ENCODE measurements at places on chromosomes 2 and 18.

GRCh38 chr2:169964740-169965139 is 137.5 kb downstream of the UBR3 start:
- no peak for DNase-seq

DNA sequence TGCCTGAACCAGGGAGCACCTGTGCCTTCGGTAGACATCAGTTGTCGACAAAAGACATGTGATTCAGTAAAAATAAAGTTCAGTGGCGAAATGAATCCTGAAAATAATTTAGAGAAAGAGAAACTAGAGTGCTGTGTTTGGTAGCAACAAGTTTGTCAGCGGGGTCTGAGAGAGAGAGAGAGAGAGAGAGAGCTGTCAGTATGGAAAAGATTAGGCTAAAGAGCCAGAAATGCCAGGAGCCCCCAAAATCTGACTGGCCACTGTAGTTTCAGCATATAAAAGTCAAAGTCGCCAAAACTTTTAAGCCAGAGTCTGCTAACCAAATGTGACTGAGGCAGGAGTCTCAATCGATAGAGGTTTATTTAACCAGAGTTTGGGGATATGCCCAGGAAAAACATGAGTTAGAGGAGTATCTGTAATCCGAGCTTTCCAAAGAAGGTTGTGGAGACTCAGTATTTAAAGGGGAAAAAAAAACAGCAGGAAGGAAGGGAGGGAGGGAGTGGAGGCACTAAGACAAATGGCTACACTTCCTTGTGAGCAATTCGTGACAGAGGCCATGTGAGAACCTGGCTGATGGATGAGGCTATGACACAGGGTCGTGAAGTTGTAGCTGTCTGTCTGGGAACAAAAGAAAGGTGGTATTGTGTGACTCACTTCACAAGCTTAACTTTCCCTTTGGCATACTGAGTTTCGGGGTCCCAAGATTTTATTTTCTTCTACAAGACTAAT is 20.5 kb upstream of the GNAL start:
- DNase-seq, result no peak

GRCh38 chr18:61946449-61946848 is 53.6 kb upstream of the RNF152 start:
- DNase-seq, result no peak

- no peak for DNase-seq
Observed at GRCh38 chr2:150911766-150912280, 349.8 kb downstream of the RBM43 start.

- no peak for DNase-seq
Observed at GRCh38 chr18:26654616-26655524, 106.5 kb upstream of the KCTD1 start.

DNA sequence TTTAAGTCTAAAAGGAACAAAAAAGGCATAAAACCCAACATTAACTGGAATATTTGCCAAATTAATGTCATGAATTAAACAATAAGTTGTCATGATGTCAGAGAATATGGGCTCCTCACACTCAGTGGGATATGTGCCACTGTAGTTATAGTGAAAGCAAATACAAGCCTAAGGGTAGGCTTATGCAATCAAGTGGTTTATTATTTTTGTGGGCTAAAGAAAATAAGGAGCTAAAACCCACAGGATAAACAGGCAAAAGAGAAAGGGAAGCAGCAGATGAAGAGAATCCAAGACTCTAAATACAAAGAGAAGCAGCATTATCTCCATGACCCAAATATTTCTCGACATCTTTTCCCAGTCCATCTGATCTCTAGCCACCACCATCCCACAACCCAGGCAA is 17.5 kb downstream of the YWHAQ start:
- peak; percentile 26 for DNase-seq

DNA sequence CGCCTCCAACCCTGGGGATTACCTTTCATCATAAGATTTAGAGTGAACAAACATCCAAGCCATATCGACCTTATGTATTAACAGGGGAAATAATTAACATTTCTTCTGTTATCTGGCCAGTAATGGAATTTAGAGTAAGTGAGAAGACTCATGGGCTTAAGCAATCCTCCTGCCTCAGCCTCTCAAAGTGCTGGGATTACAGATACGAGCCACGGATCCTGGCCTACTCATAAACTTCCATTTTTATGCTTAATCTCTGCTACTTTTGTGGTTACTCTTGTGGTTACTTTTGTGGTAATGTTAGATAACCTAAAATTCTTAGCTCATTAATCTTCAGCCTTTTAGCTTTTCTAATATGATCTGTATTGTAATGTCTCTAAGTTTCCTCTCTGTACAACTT is 159.3 kb upstream of the SLC8A1 start:
- no peak for DNase-seq

DNA sequence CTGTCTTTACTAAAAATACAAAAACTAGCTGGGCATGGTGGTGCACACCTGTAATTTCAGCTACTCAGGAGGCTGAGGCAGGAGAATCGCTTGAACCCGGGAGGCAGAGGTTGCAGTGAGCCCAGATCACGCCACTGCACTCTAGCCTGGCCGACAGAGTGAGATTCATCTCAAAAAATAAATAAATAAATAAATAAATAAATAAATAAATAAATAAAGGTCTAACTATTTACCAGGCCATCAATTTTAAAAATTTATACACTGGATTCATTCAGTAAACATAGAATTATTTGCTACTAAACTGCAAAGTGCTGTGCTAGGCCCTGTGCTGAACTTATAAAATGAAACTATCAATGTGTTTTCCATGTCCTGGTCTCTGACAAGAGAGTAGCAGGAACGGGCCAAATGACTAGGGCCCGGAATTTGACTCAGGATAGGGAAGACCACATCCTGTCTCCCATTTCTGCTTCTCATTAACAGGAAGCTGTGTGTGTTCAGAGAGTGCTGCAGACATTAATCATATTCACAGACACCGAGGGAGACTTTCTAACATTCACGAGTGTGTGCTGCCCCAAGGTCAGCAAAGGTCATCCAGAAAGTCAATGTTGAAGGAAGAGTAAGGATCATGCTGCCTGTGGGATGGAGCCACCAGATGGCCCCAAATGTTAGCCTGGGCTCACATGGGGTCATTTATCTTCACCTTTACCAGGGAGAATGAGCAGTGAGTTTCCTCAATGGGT is 95.8 kb downstream of the SPP2 start:
- no peak for DNase-seq

DNA sequence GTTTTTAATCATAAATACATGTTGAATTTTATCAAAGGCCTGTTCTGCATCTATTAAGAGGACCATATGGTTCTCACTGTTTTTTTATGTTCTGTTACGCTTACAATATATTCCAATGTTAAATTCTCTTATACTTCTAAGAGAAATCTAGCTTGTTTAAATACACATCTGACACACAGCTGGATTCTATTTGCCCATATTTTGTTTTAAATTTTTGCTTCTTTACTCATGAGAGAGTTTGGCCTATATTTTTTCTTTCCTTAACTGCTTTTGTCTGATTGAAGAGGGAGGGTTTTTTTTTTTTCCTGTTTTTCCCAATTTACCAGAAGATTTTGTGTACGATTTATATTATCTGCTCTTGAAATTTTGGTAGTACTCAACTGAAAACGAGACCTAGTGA is 34.9 kb downstream of the RNF144A start:
- DNase-seq, result no peak

DNA sequence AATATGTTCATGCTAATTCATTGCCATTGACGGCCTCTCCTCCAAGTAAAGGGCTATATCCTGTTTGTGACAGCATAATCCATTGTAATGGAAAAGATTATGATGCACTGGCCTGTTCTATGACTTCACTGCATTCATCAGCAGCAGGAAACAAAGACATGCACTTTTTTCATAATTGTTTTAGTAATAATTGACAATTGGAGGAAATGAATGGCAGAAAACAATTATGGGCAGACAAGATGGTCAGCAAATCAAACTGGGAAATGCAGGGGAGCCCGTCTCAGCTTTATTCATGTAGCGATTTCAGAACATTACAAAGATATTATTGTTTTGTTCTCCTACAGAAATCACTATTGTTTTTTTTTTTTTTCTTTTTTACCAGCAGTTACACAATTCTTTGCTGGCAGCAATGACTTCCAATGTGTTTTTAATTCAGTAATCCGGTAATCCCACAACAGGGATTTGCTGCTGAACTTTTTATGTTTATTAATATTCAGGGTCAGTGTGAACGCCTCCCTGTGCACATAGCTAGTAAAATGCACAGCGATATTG is 33.8 kb upstream of the RASGRP3 start:
- no peak for DNase-seq

DNA sequence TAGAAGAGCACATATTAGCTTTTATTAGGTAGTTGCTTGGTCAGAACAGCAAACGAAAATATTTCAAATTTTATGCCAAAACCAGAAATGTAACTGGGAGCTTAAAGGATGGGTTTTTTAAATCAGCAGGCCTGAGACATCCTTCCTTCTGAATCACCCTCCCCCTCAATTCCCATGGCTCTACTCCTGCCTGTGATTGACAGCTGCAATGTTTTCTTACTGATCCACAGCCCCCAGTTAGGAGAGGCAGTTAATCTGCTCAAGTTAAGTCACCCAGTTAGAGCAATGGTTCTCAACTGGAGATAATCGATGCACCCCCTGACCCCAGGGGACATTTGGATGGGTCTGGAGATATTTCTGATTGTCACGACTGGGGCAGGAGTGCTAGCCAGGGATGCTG is 24.9 kb downstream of the KCTD18 start:
- DNase-seq, result no peak

- DNase-seq, result no peak
Observed at GRCh38 chr2:28292491-28292890, 100.2 kb upstream of the FOSL2 start.

- no peak for DNase-seq
Observed at GRCh38 chr2:189232759-189233406, 53.3 kb upstream of the COL5A2 start.

DNA sequence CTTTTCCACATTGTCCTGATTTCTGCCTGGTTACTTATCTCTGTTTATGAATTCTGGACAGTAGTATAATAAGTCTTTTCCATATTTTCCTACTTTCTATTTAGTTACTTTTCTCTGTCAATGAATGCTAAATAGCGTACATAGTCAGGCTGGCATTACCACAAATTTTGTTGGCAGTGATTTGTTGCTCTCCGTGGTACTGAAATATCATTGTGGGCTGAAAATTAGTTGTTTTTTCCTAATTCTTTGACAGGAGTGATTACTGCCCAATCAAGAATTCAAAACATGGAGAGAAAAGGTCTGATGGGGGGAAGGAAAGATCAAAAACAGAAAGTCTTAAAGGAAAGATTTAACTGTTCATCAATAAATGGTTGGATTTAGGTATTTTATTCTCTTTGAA is 7.7 kb upstream of the GALNT13 start:
- DNase-seq, result no peak

DNA sequence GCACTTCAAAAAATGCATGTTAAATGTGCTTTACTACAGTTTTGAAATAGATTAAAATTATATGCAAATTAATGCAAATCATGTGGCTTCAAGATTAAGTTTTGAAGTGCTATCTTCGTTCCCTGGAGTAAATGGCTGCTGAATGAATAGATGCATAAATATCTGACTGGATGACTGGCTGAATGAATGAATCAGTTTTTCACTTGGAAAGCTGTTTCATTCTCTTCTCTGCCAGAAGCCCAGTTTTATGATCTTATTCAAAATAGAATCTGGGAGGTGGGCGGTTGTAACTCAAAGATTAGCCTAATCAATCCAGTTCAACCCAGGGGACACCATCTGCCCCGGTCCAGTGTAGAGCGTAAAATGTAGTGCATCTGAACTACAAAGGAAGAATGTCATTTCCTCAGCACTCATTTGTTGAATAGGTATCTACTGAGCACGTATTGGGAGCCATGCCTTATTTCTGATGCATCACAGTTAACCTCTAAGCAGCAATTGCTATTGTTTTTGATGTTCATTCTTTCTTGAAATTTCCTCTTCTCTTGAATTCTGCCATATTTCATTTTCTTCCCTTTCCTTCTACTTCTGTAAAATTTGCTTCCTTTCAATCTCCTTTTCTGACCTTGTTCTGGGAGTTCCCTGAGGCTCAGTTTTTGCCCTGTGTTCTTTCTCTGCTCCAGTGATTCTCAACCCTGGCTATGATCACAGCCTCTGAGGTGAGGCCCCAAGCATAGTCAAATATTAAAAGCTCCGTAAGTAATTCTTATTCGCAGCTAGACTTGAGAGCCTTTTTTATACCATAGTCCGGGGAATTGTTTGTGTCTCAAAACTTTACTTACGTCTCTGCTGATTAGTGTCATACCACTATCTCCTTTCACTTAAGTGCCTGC is 282.7 kb downstream of the PARD3B start:
- DNase-seq, result no peak

- no peak for DNase-seq
Observed at GRCh38 chr18:55786651-55787272, 198.8 kb upstream of the TCF4 start.

DNA sequence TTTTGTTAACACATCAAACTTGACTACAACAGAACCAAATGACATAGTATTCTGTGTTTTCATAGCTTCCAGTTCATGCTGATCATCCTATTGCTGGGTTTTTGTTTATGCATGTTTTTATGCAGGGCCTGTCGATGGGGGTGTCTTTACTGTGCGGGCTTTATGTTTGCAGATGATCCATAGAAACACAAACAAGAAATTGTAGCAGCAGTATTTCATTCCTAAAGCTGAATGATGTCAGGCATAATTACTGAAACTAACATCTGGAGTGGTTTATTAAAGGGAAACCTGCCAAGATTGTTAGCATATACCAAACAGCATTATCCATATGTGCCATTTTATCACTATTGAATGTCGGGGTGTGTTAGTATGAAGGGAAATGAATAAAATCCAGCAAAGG is 129.7 kb downstream of the PTPRM start:
- no peak for DNase-seq

GRCh38 chr2:21642647-21643046 is 518.9 kb downstream of the TDRD15 start:
- DNase-seq, result no peak

GRCh38 chr18:48123324-48123723 is 192.9 kb upstream of the SMAD2 start:
- no peak for DNase-seq

DNA sequence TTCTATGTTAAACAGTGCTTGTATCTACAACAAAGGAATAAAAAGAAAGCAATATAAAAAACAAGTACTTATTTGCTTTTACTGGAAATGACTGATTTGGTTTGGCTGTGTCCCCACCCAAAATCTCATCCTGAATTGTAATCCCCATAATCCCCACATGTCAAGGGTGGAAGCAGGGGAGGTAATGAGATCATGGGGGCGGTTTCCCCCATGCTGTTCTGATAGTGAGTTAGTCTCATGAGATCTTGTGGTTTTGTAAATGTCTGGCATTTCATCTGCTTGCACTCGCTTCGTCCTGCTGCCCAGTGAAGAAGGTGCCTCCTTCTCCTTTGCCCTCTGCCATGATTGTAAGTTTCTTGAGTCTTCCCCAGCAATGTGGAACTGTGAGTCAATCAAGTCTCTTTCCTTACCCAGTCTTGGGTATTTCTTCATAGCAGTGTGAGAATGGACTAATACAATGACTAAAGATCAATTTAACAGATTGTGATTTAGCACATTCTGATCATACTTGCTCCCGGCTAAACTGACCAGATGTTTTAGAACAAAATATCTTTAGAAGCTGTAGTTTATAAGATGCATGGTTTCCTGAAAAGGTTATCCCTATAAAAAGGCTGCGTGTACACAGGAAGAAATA is 19.9 kb downstream of the PTH2R start:
- DNase-seq, result no peak
